Gastrocnemius medialis (tissue), 4 donors: ENCODE measurements at places on chromosomes 1 and 21. TPM values are rescaled to one million over a fixed set of nuclear protein-coding genes. Genes with fewer than 3 reads are reported as not detected.

DNA sequence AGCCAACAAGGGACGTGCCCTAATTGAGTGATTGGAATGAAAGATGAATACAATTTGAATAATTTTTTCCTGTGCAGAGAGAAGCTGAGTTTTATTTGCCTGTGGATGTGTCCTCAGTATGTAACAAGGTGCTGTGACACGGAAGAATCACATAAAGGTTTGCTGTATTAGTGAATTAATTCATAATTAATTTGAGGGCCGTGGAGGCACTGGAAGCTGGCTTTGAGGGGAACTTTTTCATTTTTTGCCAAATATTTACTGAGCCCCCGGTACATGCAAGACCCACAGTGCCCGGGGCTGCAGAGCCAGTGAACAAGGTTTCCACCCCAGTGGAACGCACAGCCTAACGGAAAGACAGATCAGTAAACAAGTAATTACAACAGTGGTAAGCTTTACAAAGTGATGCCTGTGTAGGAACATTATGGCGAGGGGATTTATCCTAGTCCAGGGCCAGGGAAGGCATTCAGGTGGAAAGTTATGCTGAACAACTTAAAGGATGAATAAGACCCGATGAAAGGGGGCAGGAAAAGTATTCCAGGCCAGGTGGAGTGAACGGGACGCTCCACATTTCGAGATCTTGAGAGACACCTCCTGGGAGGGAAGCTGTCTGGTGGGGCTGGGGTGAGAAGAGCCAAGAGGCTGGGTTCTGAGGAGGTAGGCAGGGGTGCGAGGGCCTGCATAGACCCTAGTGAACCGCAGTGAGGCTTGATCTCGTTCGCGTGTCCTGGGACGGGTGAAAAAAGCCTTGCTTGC lies 773 bp upstream of the RCC2 start:
- no peak for DNase-seq

- no peak for DNase-seq
Measured at GRCh38 chr1:227896710-227897655, 50.7 kb downstream of the WNT9A start.

DNA sequence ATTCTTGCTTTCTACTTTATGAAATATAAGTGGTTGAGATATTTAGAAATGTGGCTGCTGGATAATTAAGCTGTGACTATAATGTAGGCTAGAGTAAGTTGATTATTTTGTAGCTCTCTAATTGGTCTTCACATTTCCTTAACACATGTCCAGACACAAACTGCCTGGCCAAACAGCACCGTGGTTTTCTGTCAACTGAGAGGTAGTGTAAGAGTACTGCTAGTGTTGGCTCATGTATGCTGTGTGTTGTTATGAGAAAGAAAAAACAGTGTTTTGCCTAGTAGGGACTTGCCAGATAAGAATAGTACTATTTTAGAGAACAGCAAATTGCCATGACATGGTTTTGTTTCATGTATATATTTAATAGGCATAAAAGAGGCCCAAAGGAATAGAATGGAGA lies 37.1 kb downstream of the TMED5 start:
- DNase-seq, result no peak

GRCh38 chr1:43319766-43320165 lies 17.9 kb upstream of the MPL start:
- DNase-seq, result no peak

- DNase-seq, result no peak
Measured at GRCh38 chr1:178538192-178538916, 25.4 kb downstream of the TEX35 start.

- no peak for DNase-seq
Measured at GRCh38 chr21:41763398-41763931, 3.4 kb downstream of the RIPK4 start.

DNA sequence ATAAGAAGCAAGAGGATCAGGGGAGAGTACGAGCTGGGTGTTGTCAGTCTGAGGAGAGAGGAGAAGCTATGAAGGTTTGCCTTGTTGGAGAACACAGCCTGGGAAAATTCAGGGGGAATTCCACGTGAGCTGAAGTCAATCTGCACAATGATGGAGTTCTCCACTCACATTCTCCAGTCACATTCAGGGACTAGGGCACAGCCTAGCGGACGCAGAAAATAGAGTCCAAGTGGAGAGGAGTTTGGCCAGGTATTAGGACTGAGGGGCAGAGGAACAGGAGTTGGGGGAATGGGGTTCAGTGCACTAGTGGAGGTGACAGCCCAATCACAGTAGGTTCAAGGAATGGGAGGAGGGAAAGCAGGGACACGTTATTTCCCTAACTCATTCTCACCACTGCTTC lies 124.0 kb downstream of the KCNH1 start:
- DNase-seq, result no peak

DNA sequence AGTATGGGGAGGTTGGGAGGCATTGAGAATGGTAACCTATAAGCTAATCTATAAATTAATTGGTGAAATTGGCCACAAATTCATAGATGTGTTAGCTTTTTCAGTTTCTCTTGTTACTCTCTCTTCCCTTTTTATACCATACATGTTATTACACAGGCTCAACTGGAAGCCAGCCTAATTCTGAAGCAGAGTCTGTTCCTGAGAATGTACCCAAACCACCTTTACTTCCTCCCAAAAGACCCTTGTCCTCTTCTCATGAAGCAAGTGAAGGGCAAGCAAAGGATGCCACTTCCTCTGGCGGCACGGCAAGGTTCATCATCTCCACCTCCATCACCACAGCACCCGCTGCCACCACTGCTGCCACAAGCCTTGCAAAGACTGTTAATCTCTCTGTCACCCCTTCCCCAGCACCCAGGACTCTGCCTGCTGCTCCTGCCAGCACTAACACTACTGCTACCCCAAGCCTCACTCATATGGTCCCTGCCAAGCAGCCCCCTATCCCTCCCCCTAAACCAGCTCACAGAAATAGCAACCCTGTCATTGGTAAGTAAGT lies 39.5 kb upstream of the RCC1 start:
- no peak for DNase-seq

GRCh38 chr1:88780485-88780884 lies 96.4 kb downstream of the PKN2 start:
- no peak for DNase-seq

DNA sequence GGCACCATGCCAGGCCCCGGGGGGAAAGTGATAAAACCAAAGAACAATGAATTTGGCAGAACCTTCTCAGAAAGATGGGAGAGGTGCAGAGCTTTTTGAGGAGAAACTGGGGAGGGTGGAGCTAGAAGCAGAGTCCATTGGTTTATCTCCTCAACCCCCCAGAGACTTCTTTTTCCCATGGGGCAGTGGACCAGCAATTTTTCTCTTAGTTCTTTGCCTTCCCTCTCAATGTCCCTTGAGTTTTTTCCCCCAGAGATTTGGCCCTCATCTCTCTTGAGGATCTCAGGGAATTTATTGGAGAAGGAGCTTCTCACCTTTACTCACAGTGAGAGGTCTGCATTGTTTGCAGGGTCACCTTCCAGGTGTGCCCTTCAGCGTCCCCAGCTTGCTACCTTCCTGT lies 5.3 kb upstream of the ARHGEF11 start:
- DNase-seq, result no peak

- no peak for DNase-seq
Measured at GRCh38 chr1:183517401-183517800, 45.1 kb downstream of the SMG7 start.

The KLHDC9 gene
- 2.4 TPM for total RNA-seq

The HOOK1 gene
- total RNA-seq, result 2.1 TPM

The IQGAP3 gene
- total RNA-seq, result not detected

The VANGL2 gene
- total RNA-seq, result 0.26 TPM

The SPATA21 gene
- total RNA-seq, result not detected
